ENCODE measurements at places on chromosomes 6 and 20.

GRCh38 chr6:127131772-127132376, 13.4 kb downstream of the RSPO3 start:
- no peak for DNase-seq

DNA sequence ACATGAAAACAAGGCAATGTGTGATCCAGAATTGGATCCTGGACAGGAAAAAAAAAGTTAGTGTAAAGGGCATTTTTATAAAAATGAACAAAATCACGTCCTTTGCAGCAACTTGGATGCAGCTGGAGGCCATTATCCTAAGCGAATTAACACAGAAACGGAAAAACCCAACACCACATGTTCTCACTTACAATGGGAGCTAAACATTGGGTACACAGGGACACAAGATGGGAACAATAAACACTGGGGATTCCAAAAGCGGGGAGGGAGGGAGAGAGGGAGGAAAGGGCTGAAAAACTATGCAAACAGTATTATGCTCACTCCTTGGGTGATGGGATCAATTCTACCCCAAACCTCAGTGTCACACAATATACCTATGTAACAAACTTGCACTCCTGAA, 91.4 kb upstream of the BTBD3 start:
- no peak for DNase-seq

DNA sequence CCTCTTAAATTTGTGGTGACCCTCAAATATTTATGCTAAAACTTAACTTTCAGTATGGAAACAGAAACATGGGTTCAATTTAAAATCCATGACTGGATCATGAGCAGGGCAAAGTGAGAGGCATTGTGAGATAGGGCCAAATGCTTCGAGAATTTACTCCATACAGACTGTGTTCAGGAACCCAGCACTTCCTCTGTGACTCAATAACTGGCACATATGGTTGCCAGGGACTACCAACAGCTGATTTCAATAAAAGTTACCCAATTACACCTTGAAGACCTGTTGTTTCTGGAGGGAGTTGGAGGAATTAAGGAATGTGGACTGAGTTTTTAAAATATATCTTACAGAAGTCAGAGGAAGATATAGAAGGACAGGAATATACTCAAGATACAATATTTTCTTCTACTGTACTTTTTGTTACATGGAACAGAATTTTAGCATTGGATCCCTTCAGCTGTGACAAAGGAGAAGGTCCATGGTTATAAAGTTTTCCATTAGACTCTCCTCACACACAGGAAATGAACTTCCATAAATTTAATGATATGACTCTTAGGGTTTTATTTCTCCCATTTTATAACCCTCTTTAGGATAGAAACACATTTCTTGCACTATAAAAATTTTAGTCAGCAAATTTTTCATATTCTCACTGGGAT, 258.5 kb downstream of the KHDC1L start:
- DNase-seq: no peak

DNA sequence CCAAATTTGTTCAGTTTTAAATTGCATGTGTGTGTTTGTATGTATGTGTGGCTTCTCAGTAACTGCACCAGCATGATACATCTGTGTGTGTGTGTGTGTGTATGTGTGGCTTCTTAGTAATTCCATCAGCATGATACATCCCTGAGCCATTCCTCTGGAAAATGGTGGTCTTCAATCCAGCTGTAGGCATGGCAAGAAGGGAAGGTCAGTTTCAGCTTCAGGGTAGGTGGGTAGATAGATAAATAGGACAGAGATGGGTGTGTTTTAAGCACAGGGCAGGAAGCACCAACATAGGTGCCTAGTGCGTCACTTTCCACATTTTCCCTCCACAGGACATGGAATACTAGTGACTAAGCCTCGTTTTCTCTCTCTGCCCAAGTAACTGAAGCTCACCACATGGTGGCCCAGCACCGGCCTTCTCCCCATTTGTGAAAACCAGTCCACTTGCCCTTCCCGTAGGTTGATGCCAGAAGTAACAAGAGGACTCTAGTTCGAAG, 82.9 kb downstream of the RPP40 start:
- DNase-seq: no peak

DNA sequence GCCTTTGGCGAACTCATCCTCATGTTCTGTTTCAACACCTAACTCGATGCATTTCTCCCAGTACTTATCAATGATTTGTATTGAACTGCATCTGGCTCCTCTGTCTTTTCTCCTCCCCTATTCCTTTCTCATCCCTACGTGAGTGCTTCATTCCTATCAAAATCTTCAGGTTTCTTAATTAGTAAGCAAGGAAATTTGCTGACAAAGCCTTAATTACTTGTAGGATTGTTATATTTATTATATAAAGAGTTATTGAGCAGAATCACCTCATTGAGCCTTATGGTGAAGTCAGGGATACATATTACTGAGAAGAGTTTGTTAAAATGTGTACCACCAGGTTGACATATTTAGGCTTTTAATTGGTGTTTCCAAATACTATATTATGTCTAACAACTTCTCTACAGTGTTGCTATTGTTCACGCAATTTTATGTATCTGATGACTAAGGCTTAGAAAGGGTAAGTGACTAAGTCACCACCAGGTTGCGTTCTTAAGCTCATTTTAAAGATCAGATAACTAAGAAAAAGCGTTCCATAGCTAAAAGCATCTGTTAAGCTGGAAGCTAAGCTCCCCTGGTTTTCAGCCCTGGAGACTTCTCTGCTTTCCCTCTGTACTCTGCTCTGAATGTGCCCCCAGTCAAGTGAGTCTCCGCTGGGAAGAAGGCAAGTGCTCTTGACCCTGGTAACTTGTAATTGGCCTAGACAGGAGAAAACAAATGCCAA, 18.9 kb downstream of the SCGN start:
- peak; percentile 32 for DNase-seq

- no peak for DNase-seq
Observed at GRCh38 chr20:19953606-19954005, 63.6 kb upstream of the NAA20 start.

DNA sequence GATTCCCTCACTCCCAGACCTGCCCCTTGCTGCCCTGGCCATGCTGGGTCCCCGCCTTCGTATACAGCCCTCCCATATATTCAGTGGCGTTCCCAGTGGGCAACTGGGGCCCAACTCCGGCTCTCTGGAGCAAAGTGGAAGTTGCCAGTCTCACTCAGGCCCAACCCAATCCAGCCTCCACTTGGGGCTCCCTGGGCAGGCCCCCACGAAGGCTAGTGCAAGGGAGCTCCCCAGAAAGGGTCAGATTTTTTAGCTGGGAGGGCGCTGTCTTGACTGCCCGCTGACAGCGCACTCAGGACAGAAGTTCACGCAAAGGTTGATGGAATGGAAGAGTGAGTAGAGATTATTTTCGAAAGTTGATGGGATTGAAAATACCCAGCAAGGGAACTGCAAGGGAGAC, 5.9 kb downstream of the TP53TG5 start:
- DNase-seq: no peak

DNA sequence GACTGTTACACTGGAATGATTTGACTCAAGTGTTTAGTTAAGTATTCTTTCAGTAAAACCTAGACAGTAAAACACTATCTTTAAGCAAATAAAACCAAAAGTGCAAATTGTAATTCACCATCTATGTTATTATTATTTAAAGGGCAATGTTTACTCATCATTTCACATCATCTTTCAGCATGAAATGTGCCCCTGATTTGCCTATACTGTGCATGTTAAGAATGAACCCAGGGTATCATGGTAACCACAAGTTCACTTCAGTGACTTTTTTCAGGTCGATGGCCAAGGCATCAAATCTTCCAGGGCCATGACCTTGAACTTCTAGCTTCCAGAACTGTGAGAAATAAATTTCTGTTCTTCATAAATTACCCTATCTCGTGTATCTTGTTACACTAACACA, 2.1 kb upstream of the HLA-DOB start:
- no peak for DNase-seq

GRCh38 chr6:144316862-144317195, 31.7 kb downstream of the UTRN start:
- DNase-seq: no peak

DNA sequence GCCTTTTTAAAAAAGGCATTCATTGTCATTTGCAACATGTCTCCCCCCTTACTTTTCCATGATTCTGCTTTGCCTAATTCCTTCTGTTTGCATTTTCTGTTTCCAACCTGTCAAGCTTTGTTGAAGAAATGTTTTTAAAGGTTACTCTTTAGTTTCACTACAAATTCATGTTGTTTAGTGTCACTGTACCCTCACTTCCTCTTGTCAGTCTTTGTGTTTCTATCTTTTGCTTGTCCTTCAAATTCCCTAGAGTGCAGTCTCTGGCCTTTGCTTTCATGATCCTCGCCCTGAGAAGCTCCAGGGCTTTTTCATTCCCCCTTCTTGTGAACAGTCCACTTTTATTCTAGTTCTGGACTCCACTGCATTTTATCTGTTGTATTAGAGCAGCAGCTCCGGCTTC, 90.6 kb downstream of the MAP3K4 start:
- no peak for DNase-seq

DNA sequence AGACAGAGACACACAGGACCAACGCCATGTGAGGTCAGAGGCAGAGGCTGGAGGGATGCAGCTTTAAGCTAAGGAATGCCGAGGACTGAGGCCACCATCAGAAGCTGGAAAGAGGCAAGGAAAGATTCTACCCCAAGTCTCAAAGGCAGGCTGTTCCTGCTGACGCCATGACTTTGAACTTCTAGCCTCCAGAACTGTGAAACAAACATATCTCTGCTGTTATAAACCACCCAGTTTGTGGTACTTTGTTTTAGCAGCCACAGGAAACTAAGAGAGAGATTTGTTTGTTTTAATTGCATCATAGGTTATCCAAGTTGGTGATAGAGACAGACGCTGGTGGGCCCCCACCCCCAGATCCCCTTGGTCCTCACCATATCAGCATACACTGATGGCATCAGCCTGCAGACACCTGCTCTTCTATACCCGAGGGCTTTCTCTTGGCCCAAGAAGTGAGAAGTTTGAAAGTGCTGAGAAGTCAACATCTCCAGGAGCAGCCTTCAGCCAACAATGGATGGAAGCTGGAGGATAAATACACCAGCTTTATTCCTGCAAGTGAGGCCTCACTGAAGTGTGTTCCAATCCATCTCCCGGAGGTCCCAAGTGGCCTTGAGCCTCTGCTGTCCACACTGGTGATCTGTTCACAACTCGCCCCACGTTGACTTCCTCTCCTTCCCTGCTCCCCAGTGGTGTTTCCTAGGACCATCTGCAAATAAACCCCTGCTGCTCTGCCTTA, 154.7 kb downstream of the BTBD3 start:
- DNase-seq: no peak

DNA sequence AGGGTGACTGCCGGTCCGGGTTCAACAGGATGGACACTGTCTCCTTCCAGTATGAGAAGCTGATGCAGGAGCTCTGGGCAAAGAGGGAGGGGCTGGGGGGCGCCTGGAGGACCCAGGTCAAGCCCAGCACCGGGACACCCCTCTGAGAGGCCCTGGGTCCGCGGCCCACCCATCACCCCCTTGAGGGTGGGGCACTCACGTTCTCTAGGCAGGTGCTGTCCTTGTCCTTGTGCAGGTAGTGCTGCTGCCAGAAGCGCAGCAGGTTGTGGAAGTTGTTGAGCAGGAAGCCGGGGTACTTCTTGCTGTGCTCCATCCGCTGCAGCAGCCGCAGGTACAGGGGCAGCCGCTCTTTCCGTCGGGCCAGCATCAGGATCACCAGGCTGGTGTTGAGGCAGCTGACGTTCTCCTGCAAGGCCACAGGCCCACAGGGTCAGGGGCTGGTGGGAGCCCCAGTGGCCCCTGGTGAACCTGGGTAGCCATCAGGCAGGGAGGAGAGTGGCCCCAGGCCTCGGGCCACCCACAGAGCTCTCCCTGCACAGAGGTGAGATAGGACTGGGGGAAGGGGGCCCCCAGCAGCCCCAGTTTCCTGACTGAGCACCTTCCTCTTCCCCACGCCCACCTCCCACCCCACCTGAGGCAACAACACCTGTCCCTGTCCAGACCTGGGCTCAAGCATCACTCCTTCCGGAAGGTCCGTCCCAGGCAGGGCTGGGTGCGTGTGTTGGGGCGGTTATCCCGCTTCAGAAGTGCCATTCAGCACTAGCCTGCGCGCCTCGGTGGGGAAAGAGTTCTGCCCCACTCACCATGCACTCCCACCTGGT, 47.8 kb downstream of the MYH7B start:
- DNase-seq: no peak

- no peak for DNase-seq
Observed at GRCh38 chr6:136226674-136227377, 23.3 kb downstream of the MTFR2 start.

- peak; percentile 87 for DNase-seq
Observed at GRCh38 chr6:35024551-35025054, 116.5 kb downstream of the TCP11 start.

GRCh38 chr6:43766964-43767461, 3.0 kb upstream of the VEGFA start:
- peak; percentile 13 for DNase-seq

GRCh38 chr20:15609921-15610320, 963.3 kb downstream of the KIF16B start:
- DNase-seq: no peak

All from HT-29 (cell line).